Pulmonary artery endothelial cell (primary cell): ENCODE measurements at places on chromosomes 7 and 10.

DNA sequence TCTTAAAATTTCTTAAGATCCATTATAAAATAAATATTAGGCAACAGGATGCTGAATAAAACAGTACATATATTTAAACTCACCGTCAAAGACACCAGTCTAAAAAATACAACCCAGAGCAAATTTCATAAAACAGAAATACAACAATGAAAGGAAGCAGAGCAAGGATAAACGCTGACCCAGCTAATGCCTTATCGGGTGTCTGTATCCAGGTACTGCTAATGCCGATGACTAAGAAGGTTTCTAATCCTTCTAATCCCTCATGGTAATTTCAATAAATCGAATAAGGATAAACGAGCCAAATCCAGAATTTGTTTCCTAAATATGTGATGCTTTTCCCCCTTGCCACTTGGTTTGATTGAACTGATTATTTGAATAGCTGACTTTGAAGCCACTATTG lies 1.7 kb downstream of the HYCC1 start:
- DNase-seq, result no peak

- DNase-seq, result no peak
Measured at GRCh38 chr10:119562097-119562496, 19.6 kb upstream of the RGS10 start.

- no peak for DNase-seq
Measured at GRCh38 chr7:135771961-135772638, 23.5 kb upstream of the FAM180A start.

GRCh38 chr10:17512341-17513001 lies 58.1 kb upstream of the ST8SIA6 start:
- peak; percentile 98 for DNase-seq

DNA sequence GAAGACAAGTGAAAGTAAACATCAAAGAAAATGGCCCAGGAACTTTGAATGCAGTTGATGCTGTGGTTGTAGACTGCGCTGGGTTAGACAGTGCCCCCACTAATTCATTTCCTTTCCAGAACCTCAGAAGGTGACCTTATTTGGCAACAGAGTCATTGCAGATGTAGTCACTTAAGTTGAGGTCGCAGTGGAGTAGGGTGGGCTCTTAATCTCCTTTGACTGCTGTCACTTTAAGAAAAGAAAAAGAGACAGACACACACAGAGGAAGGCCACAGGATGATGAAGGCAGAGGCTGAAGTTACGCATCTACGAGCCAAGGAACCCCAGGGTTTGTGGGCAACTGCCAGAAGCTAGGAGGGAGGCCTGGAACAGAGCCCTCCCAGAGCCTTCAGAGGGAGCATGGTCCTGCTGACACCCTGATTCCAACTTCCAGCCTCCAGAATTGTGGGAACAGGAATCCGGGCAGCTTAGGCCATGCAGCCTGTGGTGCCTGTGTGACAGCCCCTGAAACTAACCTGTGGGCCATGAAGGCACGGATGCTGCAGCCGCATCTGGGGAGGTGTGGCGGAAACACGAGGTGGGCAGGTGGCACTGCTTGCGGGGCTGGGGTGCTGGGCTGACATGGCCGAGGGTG lies 107.6 kb downstream of the PRKAG2 start:
- no peak for DNase-seq

GRCh38 chr7:137418841-137419240 lies 75.3 kb upstream of the PTN start:
- no peak for DNase-seq

- DNase-seq, result no peak
Measured at GRCh38 chr7:105352901-105353668, 35.6 kb downstream of the SRPK2 start.

DNA sequence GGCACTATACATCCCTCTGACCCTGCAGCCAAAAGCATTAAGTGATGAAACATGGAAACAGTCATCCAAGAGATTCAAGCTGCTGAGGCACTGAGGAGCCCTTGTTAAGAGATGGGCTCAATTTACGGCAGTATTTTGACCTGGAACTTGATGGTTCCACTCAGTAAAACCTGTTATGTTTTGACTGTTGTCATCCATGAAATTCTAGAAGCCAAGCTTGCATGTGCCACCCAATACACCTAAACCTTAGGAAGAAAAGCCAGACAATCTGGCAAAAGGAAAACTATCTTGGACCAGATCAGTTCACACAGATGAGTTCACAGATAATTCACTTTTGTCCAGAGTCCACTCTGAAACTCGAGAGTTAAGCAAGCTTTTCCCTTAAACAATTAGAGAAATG lies 53.2 kb downstream of the ICA1 start:
- DNase-seq, result no peak

GRCh38 chr10:86349474-86349873 lies 17.1 kb downstream of the GRID1 start:
- DNase-seq, result no peak

GRCh38 chr10:44341886-44342285 lies 43.0 kb downstream of the CXCL12 start:
- no peak for DNase-seq

DNA sequence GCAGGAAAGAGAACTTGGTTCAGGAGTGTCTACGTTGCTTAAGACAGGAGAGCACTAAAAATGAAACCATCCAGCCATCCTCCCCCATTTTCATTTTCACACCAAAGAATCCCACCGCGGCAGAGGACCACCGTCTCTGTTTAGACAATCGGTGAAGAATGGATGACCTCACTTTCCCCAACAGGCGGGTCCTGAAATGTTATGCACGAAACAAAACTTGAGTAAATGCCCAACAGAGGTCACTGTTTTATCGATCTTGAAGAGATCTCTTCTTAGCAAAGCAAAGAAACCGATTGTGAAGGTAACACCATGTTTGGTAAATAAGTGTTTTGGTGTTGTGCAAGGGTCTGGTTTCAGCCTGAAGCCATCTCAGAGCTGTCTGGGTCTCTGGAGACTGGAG lies 1.4 kb upstream of the IL6 start:
- DNase-seq, result no peak

DNA sequence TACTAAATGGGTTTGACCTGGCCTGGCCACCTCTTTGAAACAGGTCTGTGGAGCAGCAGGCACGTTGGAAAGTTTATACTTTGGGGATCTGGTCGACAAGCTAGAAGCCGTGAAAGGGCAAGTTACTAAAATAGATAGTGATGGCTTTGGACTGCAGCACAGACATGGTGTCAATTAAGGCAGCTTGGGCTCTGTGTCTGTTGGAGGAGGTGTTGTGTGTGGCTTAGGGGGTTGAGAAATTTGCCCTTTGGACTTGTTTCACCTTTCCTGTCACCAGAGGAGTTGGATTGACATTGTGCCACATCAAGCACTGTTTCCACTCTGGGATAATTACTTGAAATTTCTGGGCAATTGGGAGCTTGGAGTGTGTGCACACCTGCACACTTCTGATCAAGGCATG lies 251.8 kb upstream of the MKI67 start:
- no peak for DNase-seq

GRCh38 chr10:60031664-60032063 lies 125.3 kb upstream of the CCDC6 start:
- DNase-seq, result no peak

DNA sequence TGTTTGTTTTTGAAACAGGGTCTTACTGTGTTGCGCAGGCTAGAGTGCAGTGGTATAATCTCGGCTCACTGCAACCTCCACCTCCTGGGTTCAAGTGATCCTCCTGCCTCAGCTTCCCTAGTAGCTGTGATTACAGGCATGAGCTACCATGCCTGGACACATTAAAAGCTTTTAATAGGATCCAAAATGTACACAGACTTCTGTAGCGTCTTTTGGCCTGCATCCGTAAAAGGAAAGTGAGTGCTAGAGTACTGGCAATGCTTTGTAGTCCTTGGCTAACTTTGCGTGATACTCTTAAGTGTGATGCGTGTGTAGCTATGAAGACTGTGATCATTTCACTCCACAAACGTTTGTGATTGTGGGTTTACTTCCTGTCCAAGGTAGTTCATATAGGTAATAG lies 13.3 kb downstream of the ZRANB1 start:
- DNase-seq, result no peak
